ENCODE measurements at places on chromosomes 12 and 14.
A peak's percentile ranks its signal among the peaks of the same experiment; 100 is the strongest.

GRCh38 chr14:83096092-83096491 is 1562.4 kb upstream of the SEL1L start:
- no peak for DNase-seq

DNA sequence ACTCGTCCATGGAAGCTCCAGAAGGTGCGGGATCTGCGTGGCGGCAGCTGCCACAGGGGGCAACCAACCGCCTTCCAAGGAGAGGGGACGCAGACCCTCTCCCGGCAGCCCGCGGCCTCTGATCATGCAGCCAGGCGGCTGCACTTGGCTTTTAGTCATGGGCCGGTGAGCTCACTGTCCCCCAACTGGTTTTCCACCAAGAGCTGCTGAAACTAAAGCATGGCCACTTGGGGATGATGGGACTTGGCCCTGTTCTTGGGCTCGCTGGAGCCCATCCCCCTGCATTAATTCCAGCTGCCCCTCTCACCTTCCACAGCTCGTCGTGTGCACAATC is 39.1 kb downstream of the CCDC85C start:
- DNase-seq: peak; percentile 74

DNA sequence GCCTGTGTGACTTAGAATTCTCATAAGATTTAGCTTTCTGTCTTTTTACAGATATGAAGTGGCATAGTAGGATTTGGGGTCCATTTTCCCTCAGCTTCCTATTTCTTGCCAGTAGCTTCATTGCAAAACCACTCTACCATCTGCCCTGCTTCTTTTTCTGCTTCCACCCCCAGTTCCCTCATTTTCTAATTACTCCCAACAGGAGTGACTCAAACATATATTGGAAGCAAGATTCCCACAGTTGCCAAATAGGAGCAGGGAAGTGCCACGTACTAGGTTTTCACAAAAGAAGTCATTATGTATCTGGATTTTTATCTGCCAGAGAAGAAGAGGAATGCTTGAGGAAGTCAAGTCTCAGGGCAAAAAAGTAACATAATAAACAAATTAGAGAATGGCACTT is 64.1 kb downstream of the ANO4 start:
- no peak for DNase-seq

GRCh38 chr14:73771848-73772638 is 57.9 kb upstream of the PNMA1 start:
- peak; percentile 94 for DNase-seq

Measured in DMS79 (cell line).